CD4-positive, CD25-positive, alpha-beta regulatory T cell (primary cell): ENCODE measurements at places on chromosomes 13 and 19.

GRCh38 chr13:111929036-111929616 is 137.8 kb upstream of the SOX1 start:
- no peaks in the 10 kb centered on the region for H3K27me3 ChIP-seq
- no peaks in the 10 kb centered on the region for H3K36me3 ChIP-seq
- H3K4me1 ChIP-seq = no peaks in the 10 kb centered on the region
- H3K27ac ChIP-seq = no peak overlapping the region

DNA sequence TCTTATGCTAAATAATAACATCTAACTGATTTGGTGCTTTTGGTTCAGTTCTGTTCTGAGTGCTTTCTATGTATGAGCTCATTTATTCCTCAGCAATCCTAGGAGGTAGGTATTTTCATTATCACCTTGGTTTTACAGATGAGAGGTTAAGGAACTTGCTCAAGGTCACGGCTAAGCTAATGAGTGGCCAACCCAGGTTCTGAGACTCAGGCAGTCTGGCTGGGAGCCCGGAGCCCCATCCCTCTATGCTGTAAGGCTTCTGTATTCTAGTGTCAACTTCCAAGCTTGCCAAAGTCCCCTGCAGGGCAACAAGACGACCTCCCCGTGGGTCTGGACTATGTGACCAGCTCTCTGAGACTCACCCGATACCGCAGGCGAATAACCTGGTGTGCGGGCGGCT is 60.5 kb downstream of the PARP4 start:
- peaks cover 83% of the 10 kb centered on the region for H3K36me3 ChIP-seq
- no peak for DNase-seq
- H3K27ac ChIP-seq = no peak overlapping the region
- no peaks in the 10 kb centered on the region for H3K27me3 ChIP-seq
- H3K4me1 ChIP-seq = no peaks in the 10 kb centered on the region
- H3K4me3 ChIP-seq = no peak overlapping the region

GRCh38 chr13:59103004-59103768 is 1060.5 kb downstream of the DIAPH3 start:
- H3K36me3 ChIP-seq = no peaks in the 10 kb centered on the region
- H3K4me1 ChIP-seq = no peaks in the 10 kb centered on the region
- no peak overlapping the region for H3K4me3 ChIP-seq
- H3K27ac ChIP-seq = no peak overlapping the region
- DNase-seq = no peak

DNA sequence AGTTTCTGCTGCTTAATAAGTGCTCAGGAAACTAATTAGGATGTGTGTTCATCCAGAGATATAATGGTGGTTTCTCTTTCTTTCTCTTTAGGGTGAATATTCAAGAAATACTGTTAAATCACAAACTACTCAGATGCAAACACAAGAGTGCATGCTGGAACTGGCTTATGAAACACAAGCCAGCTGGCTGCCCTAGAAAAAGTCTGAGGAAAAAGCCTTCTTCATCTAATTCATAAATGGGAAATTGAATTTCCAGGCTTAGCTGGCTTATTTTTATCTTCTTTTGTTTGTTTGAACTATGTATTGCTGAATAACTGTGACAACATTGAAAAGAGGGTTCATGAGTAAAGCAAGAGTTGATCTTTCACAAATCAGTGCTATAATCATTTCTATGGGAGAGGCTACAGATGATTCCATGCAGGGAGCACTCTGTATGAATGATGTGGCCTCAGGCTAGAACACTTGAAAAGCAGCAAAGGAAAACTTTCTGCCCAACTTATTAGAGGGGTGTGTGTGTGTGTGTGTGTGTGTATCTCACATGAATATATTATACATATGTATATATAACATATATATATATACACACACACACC is 69.8 kb upstream of the SCEL start:
- no peak for DNase-seq
- H3K36me3 ChIP-seq = no peaks in the 10 kb centered on the region
- H3K4me3 ChIP-seq = no peak overlapping the region
- H3K27ac ChIP-seq = no peak overlapping the region
- no peaks in the 10 kb centered on the region for H3K27me3 ChIP-seq

DNA sequence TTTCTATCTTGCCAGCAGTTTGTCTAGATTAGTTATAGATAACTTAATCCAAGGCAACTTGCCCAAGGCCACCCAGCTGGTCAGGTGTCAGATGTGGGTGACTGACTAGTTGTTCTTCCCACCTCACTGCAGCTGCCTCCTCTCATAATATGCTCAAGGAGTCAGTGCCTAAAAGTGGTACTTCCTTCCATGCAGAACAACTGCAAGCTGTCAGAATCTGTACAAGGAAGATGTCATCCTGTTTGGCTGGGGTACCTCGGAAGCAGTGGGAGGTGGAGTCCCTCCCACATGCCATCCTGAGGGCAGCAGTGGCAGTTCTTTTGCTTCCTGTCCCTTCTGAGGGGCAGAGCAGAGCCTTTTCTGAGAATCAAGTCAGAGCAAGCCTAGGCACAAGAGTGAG is 193.2 kb upstream of the RFC3 start:
- H3K27ac ChIP-seq = no peak overlapping the region
- no peaks in the 10 kb centered on the region for H3K27me3 ChIP-seq
- no peaks in the 10 kb centered on the region for H3K36me3 ChIP-seq
- peaks cover 9% of the 10 kb centered on the region for H3K4me1 ChIP-seq
- no peak for DNase-seq

- H3K4me1 ChIP-seq = no peaks in the 10 kb centered on the region
- H3K27ac ChIP-seq = no peak overlapping the region
- H3K27me3 ChIP-seq = no peaks in the 10 kb centered on the region
- H3K36me3 ChIP-seq = no peaks in the 10 kb centered on the region
- no peak for DNase-seq
Measured at GRCh38 chr13:38409771-38410170, 60.1 kb downstream of the UFM1 start.

GRCh38 chr13:73702419-73703071 is 431.7 kb downstream of the KLF12 start:
- no peaks in the 10 kb centered on the region for H3K27me3 ChIP-seq
- H3K27ac ChIP-seq = peak overlapping the region; percentile 74
- H3K4me1 ChIP-seq = peaks cover 35% of the 10 kb centered on the region
- H3K4me3 ChIP-seq = peak overlapping the region; percentile 78
- peaks cover 14% of the 10 kb centered on the region for H3K36me3 ChIP-seq

GRCh38 chr13:41065078-41065477 is 3.8 kb downstream of the WBP4 start:
- H3K4me3 ChIP-seq = no peak overlapping the region
- peaks cover 12% of the 10 kb centered on the region for H3K4me1 ChIP-seq
- H3K36me3 ChIP-seq = peaks cover 46% of the 10 kb centered on the region
- no peak for DNase-seq
- H3K27ac ChIP-seq = no peak overlapping the region

DNA sequence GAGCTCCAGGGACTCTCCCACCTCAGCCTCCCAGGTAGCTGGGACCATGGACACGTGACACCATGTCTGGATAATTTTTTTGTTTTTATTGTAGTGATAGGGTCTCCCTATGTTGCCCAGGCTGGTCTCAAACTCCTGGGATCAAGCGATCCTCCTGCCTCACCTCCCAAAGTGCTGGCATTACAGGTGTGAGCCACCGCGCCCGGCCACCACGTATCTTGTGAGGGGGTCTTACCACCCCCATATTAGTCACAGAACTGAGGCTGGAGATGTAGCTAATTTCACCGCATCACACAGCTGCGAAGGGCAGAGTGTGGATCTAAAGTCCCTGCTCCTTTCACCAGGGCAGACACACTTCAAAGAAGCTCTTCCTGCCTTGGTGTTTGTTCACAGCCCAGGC is 211.8 kb upstream of the SOX1 start:
- no peaks in the 10 kb centered on the region for H3K4me1 ChIP-seq
- H3K27ac ChIP-seq = no peak overlapping the region
- no peak overlapping the region for H3K4me3 ChIP-seq
- no peaks in the 10 kb centered on the region for H3K27me3 ChIP-seq
- no peaks in the 10 kb centered on the region for H3K36me3 ChIP-seq

DNA sequence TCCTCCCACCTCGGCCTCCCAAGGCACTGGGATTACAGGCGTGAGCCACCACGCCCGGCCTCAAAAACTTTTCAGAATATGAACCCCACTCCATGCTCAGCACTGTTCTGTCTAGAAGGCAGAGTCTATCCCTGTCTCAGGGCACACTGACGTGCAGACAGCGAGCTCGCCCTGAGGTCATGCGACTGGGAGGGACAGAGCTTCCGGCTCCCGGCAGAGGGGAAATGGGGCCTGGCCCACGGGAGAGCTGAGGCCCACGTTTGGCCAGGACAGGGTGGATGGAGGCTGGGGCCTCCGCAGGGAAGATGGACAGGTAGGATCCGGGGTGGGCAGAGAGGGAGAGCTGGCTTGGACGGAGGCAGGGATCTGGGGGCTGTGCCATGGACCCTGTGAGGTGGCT is 2.8 kb upstream of the AZU1 start:
- H3K27me3 ChIP-seq = peaks cover 5% of the 10 kb centered on the region
- H3K4me1 ChIP-seq = peaks cover 4% of the 10 kb centered on the region
- H3K27ac ChIP-seq = no peak overlapping the region
- H3K36me3 ChIP-seq = no peaks in the 10 kb centered on the region

GRCh38 chr13:37627428-37627827 is 28.9 kb upstream of the POSTN start:
- H3K4me3 ChIP-seq = no peak overlapping the region
- H3K36me3 ChIP-seq = no peaks in the 10 kb centered on the region
- DNase-seq = no peak
- no peaks in the 10 kb centered on the region for H3K27me3 ChIP-seq

DNA sequence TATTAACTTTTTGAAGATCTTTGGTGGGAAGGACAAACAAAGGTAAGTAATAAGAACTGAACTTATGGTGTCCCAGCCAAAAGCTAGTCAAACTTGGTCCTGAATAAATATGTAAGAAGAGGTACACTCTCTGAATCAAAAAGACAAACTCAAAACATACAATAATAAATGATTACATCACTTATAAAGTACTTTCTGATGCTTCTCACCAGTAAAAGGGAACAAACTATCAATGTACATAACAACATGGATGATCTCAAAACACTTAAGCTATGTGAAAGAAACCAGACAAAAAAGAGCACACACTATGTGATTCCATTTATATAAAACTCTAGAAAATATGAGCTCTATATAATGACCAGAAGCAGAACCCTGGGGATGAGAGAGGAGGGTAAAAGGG is 138.3 kb downstream of the VWA8 start:
- H3K36me3 ChIP-seq = peaks cover 16% of the 10 kb centered on the region
- H3K27ac ChIP-seq = no peak overlapping the region
- no peaks in the 10 kb centered on the region for H3K4me1 ChIP-seq

DNA sequence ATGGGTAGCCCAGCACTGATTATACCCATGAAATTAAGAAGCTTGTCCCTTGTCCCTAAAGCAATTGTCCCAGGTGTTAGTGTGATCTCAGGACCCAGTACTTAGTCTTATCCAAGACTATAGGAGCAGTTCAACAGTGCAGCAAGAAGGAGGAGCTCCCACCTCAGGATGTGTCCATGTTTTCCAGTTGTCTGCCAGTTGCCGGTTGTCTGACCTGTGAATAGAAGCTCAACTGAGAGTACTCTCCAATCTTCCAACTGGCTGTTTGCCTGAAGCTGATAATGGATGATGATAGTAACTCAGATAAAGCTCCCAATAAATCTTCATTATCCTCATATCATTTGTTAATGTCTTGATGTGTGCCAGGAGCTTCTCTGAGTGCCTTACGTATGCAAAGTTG is 107.2 kb upstream of the HTR2A start:
- H3K27me3 ChIP-seq = no peaks in the 10 kb centered on the region
- no peaks in the 10 kb centered on the region for H3K4me1 ChIP-seq
- H3K27ac ChIP-seq = no peak overlapping the region

DNA sequence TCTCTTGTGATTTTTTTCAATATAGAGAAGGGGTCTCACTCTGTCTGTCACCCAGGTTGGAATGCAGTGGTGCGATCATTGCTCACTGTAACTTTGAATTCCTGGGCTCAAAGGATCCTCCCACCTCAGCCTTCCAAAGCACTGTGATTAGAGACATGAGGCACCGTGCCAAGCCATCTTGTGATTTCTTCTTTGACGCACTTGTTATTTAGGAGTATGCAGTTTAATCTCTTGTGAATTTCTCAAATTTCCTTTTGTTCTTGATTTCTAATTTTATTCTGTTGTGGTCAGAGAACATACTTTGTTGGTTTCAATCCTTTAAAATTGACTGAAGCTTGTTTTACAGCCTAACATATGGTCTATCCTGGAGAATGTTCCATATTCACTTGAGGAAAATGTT is 14.5 kb downstream of the IPO5 start:
- H3K4me1 ChIP-seq = no peaks in the 10 kb centered on the region
- no peaks in the 10 kb centered on the region for H3K36me3 ChIP-seq
- no peak overlapping the region for H3K4me3 ChIP-seq
- no peak overlapping the region for H3K27ac ChIP-seq

GRCh38 chr13:78736142-78736541 is 77.2 kb upstream of the OBI1 start:
- H3K4me1 ChIP-seq = no peaks in the 10 kb centered on the region
- DNase-seq = no peak
- H3K4me3 ChIP-seq = no peak overlapping the region
- no peaks in the 10 kb centered on the region for H3K36me3 ChIP-seq

GRCh38 chr13:31330236-31330635 is 130.5 kb downstream of the B3GLCT start:
- H3K4me1 ChIP-seq = no peaks in the 10 kb centered on the region
- H3K27me3 ChIP-seq = no peaks in the 10 kb centered on the region
- H3K4me3 ChIP-seq = no peak overlapping the region
- H3K27ac ChIP-seq = no peak overlapping the region
- no peak for DNase-seq

DNA sequence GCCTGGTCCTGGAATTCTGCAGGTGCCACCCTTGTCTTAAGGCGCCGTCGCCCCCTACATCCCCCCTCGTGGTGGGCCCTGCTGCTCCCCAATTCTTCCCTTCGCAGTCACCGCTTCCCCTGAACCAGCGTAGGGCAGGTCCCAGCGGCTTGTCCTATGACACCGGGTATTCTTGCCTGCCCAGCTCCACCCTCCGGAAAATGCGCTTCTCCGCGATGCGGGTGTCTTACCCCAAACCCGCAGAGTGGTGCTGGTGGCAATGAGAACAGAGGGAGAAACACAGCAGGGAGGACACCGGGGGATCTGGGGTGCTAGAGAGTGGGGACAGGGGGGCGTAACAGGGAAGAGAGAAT is 9.0 kb downstream of the ZNF808 start:
- H3K36me3 ChIP-seq = peaks cover 21% of the 10 kb centered on the region
- H3K4me1 ChIP-seq = peaks cover 8% of the 10 kb centered on the region
- peak overlapping the region; percentile 70 for H3K27ac ChIP-seq
- H3K27me3 ChIP-seq = no peaks in the 10 kb centered on the region
- peak; percentile 28 for DNase-seq
- H3K4me3 ChIP-seq = peak overlapping the region; percentile 85

GRCh38 chr19:7817801-7818200 is 12.2 kb upstream of the EVI5L start:
- peaks cover 18% of the 10 kb centered on the region for H3K27me3 ChIP-seq
- H3K4me1 ChIP-seq = peaks cover 15% of the 10 kb centered on the region
- DNase-seq = no peak
- no peaks in the 10 kb centered on the region for H3K36me3 ChIP-seq
- no peak overlapping the region for H3K27ac ChIP-seq

- peaks cover 50% of the 10 kb centered on the region for H3K36me3 ChIP-seq
- no peaks in the 10 kb centered on the region for H3K4me1 ChIP-seq
- no peaks in the 10 kb centered on the region for H3K27me3 ChIP-seq
- no peak for DNase-seq
- no peak overlapping the region for H3K4me3 ChIP-seq
Measured at GRCh38 chr19:10826231-10826630, 9.8 kb downstream of the TMED1 start.
